ENCODE measurements at places on chromosomes 11 and 22.
A peak's percentile ranks its signal among the peaks of the same experiment; 100 is the strongest.

- no peak for DNase-seq
Observed at GRCh38 chr11:75516886-75517285, 8.9 kb downstream of the GDPD5 start.

DNA sequence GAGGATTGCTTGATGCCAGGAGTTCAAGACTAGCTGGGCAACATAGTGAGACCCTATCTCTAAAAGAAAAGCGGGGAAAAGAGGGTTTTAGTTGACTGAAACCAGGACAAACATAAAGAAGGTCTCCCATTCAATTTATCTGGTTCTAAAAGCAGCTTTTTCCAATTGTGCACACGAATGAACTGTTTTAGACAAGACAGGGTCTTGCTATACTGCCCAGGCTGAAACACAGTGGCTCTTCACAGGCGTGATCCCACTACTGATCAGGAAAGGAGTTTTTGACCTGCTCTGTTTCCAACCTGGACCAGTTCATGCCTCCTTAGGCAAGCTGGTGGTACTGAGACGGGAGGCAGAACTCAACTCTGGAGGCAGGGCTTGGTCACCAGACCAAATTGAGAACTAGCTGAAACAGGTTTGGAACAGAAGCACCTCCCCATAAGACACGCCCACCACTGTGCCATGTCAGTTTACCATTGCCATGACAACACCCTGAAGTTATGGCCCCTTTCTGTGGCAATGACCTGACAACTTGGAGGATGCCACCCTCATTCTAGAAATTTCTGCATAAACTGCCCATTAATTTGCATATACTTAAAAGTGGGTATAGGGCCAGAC is 2.8 kb upstream of the NUCB2 start:
- DNase-seq = no peak

- no peak for DNase-seq
Observed at GRCh38 chr22:39101226-39101625, 4.2 kb downstream of the APOBEC3H start.

GRCh38 chr22:37273846-37274225 is 8.5 kb upstream of the CYTH4 start:
- no peak for DNase-seq

GRCh38 chr22:42432020-42432596 is at the start of gene NFAM1:
Gene NFAM1 (minus strand): TSS chr22:42432403. CDS start chr22:42432357, 46 bp downstream.
- DNase-seq = peak; percentile 8

DNA sequence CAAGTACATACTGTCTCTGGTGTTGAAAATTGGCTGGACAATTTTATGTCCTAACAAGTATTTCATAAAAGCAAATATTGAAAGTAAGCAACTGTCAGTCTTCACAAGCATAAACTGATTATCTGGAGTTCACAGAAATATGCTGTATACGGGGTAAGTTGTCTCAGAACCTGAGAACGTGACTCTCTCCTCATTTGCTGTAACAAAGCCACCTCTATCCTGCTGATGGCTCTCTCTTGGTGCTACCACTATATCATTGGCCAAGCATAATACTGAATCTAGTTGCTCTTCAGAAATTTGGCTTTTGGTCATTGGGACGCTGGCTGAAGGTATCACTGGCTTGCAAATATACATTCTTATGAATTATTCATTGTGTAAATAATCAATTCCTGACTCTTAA is 1078.0 kb downstream of the LRRC4C start:
- no peak for DNase-seq

- DNase-seq = no peak
Observed at GRCh38 chr11:29333993-29334775, 682.6 kb downstream of the KCNA4 start.

GRCh38 chr11:69671734-69672465 is 3.3 kb downstream of the LTO1 start:
- DNase-seq = no peak

DNA sequence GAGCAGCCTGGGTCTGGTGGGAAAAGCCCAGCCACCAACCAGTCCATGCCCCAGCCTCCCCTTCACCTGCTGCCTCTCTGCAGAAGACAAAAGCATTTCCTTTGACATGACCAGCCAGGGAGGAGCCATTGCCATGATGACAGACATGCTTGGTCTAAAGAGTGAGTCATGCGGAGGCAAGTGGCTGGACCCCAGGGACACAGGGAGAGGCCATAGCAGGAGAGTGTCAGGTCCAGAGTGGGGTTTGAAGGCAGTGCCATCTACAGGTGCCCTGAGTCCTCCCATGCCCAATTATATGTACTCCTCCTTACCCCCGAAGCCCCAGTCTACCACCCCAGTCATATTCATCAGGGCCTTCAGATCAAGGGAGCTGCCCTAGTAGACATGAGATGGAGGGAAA is 67.4 kb downstream of the SCN3B start:
- DNase-seq = no peak

- DNase-seq = no peak
Observed at GRCh38 chr11:81036168-81036870, 1595.5 kb upstream of the TENM4 start.

DNA sequence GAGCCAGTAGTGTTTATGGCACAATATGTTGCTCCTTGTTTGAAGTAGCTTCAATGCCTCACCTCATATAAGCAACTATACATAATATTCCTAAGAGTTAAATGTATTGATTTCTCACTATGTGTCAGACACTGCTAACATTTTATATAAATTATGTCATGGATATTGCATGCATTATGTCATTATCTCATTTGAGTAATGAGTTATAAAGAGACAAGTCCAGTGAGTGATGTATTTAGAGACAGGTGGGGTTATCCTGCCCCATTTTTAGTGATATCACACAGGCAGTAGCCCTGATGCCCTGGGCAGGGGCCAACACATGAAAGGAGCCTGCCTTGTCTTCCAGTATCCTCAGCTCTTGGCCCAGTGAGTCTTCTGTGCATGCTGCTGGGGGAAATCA is 247.0 kb upstream of the SESN3 start:
- DNase-seq = no peak

All from caudate nucleus (tissue), 63 donors.